ENCODE measurements at places on chromosomes 3 and 15.

DNA sequence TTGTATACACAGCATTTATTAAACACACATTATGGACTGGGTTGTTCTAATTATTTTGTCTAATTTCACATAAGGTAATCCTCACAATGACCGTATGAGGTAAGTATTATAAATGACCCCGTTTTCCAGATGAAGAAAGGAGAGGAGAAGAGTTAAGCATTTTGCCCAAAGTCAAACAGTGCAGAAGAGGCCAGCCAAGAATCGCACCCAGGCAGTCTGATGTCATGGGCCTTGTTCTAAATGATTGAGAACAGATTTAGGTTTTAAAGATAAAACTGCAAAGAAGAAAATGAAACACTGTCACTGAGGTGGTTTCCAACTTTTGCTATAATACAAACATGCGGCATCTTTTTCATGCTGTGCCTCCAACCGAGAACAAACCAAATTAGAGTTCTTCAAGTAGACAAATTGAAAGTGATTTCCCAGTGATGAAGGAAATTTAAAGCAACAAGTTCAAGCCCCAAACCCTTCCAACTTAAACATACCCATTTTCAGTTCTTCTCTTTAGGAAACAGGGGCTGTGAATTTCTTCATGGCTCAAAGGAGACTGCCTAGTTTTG, 155.3 kb downstream of the THRB start:
- DNase-seq, result peak; percentile 23

GRCh38 chr15:101325263-101326025, 30.4 kb upstream of the SNRPA1 start:
- no peak for DNase-seq

GRCh38 chr15:59230531-59231055, 23.9 kb downstream of the LDHAL6B start:
- DNase-seq, result no peak

GRCh38 chr3:3586843-3587646, 212.2 kb upstream of the LRRN1 start:
- no peak for DNase-seq

DNA sequence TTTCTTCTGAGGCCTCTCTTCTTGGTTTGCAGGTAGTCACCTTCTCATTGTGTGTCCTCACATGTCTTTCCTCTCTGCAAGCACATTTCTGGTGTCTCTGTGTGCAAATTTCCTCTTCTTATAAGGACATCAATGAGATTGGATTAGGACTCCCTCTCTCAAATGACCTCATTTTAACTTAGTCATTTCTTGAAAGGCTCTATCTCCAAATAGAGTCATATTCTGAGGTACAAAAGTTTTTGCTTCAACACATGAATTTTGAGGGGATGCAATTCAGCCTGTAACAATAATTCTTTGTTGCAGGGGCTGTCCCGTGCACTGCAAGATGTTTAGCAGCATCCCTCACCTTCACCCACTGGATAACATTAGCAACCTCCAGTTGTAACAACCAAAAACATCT, 115.0 kb upstream of the DCBLD2 start:
- DNase-seq, result no peak

GRCh38 chr3:37475435-37475834, 301.1 kb upstream of the LRRFIP2 start:
- no peak for DNase-seq

- DNase-seq, result no peak
Observed at GRCh38 chr3:171757361-171758034, 52.8 kb downstream of the PLD1 start.

DNA sequence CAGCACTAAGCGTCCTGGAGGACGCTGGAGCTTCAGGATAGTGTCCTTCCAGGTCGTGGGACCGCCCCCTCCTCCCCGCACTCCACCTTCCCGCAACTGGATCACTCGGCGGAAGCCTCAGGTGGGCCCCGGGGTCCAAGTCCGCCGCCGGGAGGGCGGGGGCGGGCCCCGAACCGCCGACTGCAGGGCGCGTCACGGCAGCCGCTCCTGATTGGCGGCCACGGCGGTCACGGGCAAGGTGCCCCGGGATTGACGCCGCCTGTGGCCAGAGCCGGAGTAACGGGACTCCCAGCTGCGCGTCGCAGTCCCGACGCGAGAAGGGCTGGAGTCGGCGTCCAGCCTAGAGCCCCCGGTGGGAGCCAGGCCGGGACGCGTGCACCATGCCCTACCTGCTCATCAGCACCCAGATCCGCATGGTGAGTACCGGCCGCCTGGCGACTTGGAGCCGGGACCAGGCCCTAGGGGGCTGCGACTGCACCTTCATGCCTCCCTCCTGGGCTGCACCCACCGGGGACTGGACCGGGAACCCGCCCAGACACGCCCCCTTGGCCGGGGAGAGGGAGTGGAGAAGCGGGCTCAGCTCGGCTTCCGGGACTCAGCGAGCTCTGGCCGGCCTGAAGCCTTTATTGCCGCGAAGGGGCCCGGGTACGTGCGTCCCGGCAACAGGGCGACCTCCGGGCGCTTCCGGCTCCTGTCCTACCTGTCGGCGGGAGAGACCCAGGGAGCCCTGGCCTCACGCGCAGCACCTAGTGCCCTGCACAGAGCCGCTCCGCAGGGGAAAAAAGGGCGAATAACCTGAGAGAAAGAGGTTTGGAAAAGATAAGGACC, at the start of gene GCHFR:
GCHFR (plus strand) TSS at position 268 of the 828 bp plus-strand sequence; CDS start at position 381, 113 bp downstream.
- peak; percentile 88 for DNase-seq

- DNase-seq, result no peak
Observed at GRCh38 chr3:185713015-185713414, 111.8 kb downstream of the IGF2BP2 start.

DNA sequence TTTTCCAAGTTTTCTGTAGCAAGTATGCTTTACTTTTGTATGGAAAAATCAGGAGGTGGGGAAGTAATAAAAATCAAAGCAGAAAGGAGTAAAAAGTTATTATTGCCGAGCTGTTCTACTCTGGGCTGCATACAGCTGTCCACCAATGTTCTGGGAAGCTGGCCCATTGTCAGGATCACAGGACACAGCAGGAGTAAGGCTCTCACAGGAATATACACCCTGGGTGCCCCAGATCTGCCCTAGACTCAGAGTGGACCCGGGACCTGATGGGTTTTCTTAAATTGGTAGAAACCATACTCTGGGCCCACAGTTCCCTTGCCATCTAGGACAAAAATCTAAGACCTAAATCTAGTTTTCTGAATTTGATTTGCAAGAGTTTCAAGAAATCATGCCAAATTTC, 60.4 kb downstream of the TNIK start:
- DNase-seq, result no peak

DNA sequence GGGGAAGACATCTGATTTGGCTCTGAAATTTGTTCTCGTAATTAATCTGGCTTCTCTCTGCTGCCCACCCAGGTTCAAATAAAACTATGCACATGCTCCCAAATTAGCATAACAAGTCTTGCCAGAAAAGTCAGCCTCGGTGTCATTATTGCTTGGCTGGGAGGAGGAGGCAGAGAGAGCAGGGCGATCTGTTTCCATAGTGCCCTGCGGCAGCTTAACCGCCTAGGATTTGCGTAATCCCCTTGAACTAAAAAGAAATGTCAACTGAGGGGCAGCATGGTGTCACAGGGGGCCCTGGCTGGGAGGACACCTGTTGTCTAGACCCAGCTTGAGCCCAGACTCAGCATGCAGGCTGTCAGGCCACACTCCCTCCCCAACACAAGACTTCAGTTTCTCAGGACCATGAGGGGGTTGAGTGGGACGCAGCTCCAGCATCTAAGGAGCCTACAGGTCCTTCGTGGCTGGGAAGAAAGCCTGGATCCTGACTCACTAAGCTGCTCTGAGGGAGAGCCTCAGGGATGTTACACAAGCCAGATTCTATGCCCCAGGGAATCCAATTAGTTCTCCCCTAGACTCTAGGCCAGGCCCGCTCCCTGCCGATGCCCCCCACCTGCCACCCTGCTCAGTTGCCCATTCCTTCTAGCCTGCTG, 17.3 kb downstream of the MRPS11 start:
- no peak for DNase-seq

DNA sequence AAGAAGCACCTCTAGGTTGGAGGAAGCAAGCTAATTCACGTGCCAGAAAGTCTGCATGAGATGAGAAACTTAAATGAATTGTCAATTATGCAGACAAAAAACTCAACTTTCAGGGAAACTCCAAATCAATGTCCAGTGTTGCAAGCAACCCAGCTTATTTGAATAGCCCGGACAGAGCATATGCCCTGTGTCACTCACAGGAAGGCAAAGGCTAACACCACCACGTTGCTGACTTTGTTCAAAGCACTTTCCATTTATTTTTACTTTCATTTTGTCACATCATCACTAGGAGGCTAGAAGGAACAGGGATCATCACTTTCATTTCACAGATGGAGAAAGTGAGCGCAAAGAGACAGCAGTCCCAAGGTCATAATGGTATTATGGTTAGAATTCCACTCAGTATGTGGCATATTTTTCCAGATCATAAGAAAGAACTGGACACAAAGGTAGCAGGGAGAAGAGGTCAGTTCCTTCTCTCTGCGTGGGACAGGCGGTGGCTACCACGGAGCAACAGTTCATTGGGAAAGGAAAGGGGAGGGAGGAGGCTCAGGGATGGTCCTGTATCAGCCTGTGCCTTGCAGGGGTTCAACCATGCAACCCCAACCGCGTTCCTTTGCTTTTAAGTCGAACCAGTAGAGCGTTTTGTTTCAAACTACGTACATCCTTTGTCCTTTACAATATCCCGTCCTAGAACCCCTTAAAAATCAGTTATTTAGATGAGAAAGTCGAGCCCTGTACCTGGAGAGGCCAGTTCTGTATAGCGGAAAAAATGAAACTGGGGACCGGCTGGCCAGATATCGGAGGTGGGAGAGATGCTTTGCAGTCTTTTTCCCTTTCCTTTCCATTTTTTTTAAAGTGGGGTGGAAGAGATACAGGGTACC, 1.1 kb downstream of the HEG1 start:
- DNase-seq, result peak; percentile 85

Data from GM12865 (cell line).